Activated CD4-positive, alpha-beta T cell treated with anti-CD3 and anti-CD28 coated beads, Interleukin-2, amount 10 ng/mL, durations not matched to agents 7 days and 5 days (primary cell): ENCODE measurements at places on chromosomes 6 and 20. TPM values are rescaled to one million over a fixed set of nuclear protein-coding genes. Genes with fewer than 3 reads are reported as not detected.

KCNK15 gene
- total RNA-seq, result not detected

DNA sequence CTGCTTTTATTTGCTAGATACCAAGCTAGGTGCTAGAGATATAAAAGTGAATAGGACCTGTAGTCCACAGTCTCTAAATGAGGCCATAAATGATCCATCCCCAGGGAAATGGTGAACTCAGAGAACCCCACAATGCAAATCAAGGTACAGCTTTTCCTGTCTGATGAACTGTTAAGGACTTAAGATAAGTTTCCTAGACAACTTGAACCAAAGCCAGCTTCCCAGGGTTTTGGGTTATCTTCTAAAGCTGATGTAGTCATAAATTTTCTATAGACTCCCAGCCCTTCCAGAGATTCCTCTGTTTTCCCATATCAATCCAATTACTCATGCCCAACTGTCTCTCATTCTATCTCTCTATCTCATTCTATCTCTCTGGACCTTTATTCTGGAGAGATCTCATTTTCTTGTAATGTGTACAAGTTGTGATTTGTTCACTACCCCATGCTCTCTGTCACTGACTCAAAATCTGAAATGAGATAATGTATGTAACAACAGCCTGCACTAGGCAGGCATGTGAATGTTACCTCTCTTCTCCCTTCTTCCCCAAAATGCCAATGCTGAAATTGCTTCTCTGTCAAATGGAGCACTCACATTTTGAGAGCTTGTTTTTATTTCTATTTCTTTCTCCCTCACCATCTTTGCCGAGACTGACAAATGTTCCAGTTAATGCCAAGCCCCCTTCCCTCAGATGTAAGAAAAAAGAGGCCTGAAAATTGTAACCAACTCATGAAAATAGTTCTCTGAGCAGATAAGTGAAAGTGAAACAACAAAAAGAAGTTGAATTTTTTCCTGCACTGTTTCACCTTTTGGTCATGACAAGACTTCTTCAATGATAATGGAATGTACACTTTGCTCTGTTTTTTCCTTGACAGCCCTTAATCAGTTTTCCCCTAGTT lies 279.9 kb downstream of the SLC35F1 start:
- no peak for DNase-seq

GRCh38 chr6:22556266-22556665 lies 13.1 kb upstream of the HDGFL1 start:
- no peak for DNase-seq

GRCh38 chr20:62980380-62980960 lies 26.3 kb downstream of the BHLHE23 start:
- no peak for DNase-seq

DNA sequence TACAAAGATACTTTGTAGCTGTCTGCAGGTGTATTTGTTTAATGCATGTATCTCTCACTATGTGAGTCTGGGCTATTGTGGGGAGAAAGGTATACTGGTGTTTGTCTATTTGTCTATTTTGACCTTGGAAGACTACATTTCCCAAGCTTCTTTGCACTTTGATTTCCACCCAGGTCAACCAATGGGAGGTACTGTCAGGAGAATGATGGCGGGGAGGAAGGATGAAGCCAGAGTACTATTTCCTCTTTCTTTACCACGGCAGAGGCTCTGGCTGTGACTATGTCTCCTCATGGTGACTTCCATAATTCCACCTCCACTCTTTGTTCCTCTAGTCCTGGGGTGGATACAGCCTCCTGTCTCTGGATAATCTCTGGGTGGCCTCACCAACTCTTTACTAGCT lies 23.1 kb downstream of the LBP start:
- DNase-seq, result no peak

SULF2 gene
- total RNA-seq, result 0.37 TPM

DNA sequence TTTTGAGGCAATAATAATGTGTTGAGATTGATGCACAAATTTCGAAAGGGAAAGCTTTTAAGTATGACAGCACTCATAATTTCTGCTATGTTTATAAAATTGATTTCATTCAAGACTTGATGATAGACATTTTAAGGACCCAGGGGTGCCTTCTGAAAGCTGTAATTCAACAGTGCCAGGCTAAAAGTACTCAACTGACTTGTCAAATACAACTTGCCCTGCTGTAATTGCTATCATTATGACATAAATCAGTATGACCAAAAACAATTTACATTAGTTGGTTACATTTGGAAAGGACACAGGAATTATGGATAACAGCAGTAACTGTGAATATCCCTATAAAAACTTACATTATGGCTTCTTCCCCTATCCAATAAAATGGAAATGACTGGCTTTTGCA lies 178.9 kb downstream of the MMUT start:
- no peak for DNase-seq
